ENCODE measurements at places on chromosomes 1 and 21.

DNA sequence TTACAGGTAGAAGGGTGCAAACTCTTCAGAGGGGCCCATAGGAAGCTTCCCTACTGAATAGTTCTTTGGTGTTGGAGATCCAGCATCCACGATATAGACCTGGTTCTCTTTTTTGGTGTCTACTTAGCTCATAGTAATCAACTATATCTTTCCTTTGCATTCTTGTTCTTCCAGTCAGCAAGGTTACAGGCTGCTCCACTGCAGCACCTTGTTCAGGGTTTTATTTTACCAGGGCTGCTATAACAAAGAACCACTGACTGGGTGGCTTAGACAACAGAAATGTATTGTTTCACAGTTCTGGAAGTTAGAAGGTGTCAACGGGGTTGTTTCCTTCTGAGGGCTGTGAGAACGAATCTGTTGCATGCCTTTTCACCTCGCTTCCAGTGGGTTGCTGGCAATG lies 136.3 kb downstream of the CLEC20A start:
- no peak for DNase-seq

DNA sequence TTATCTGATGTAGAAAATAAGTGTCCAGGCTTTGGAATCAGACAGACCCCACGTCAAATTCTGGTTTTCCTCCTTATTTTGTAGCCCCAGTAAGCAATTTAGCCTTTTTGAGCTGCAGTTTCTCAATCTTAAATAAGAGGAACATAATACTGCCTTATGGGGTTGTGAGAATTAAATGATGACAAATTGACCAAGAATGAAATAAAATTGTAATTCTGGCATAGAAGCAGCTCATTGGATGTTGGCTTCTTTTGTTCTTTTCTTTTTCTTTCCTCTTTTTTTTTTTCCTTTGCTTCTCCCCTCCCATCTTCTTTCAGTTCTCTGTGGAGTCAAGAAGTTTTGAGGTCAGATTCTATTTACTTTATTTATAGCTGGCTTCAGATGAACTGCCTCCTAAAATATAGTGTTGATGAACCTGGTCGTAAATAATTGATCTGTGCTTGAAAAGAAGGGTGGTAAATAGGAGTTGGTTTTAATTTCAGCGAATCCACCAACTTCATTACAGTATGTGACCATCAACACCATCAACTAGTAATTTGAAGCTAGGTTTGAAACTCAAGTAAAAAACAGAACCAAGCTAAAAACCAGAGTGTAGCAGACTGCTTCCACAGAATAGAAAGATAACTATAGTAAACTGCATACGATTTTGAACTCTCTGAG lies 81.1 kb downstream of the CACHD1 start:
- DNase-seq = no peak

DNA sequence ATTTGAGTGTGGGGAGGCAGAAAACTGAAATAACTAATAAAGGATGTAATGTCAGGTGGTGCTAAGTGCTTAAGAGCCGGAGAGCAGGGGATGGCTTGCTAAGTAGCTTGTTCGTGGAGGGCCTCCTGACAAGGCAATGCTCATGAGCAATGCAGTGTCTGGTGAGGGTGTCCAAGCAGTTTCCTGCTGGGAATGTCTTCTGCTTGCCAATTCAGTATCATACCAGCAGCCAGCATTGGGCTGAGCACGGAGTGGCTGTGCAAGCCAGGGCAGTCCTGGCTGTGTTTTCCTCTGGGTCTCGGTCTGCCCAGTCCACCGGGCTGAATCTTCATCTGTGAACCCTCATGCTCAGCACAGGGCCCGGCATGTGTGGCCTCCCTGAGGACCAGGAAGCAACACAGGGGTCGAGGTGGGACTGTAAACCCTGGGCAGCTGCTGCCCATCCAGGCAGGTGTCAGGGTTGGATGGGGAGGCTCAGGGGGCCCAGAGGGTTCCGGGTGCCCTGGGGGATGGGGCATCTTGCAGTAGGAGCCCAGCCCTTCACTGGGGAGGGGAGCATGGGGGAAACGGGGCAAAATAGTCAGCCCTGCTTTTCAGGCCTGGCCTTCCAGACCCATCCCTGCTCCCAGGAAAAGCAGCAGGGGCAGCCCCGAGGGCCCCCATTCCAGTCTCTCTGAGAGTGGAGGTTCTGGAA lies 27.5 kb downstream of the EDN2 start:
- DNase-seq = no peak

DNA sequence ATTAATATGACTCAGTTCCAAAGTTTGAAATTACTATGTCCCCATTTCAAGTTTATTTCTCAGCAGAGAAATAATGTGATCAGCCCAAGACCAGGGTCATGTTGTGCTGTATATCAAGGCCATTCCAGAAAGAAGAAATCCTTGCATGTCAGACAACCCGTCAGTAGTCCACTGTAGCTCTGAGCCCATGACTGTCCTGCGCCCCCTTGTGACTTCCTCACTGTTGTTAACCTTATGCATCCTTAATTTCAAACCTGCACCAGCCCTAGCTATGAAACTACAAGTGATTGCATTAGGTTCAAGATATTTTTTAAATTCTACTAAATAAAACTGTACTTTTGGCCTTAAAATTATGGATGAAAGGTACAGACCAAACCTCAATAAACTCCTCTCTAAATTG lies 133.0 kb downstream of the LRRC7 start:
- DNase-seq = no peak

DNA sequence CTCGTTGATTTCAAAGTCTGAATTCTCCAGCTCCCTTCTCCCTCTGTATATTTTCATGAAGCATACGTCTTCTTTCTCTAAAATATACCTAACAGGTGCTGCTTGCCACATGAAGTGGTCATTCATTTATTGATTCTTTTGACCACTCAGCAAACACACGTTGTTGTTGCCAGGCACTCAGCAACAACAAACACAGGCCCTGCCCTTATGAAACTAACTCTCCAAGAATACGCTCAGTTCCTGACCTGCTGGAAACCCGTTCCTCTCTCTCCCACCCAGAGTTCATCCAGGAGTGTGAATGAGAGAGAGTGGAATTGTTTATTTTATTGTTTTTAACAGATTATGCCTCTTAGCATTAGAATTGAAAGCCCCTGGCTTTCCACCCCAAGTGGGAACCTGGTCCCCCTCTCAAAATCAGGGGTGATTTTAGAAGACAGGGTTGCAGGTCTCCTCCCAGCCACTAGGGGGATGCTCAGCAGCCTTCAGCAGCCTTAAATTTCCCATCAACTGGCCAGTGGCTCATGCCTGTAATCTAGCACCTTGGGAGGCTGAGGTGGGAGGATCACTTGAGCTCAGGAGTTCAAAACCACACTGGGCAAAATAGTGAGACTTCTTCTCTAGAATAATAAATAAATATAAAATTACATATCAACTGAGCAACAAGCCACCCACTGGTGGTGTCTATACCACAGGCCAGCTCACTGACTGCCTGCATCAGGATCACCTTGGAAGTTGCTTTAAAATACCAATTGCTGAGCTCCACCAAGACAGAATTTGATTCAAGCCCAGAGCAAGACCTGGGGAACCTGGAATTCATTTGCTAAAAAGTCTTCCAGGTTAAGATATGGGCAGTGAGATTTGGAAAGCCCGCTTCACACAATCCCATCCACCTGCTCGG lies 181.0 kb upstream of the KLHDC7A start:
- DNase-seq = peak; percentile 11

All from CD4-positive, alpha-beta T cell treated with Interleukin-4 for 1 hour (primary cell).